Hippocampal formation (tissue), 2 donors: ENCODE measurements at places on chromosomes 2 and 18.

DNA sequence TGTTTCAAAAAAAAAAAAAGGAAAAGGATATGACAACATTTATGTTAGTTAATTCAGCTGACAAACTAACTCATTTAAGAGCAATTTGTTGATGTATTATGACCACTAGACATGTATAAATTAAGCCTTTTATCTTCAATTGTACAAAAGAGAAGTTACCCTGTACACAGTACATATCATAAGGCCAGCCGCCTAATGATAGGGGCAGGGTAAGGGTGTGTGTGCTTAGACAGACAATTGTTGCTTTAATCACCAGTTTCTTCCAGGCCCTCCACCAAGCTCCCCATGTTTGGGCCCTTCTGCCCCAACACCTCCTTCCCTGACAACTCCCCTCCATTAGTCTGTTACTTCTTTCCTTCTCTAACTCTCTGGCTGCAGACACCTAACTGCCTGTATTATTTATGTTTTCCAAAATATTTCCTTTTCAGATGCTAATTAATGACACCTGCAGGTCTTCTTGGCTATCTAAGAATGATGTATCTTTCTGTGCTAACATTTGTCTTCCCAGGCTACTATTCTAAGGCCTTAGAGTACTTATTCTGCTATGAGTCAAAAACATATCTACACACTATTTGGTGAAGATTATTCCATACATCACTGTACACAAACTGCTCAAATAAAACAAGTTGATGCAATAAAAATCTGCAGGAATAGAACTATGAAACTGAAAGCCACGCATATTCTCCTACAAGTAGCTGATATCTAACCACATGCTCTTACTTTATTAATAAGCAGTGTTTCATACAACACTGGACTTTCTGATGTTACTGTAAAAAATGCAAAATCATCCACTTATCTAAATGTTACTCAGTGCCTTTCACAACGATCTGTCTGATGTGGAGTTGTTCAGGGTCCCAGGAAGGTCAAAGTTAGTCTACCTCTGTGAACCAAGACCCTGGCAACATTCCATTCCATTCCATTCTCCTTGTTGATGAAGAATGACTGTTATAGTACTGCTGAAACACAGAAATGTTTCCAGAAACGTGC, 26.4 kb downstream of the TMEM131 start:
- DNase-seq = no peak

- no peak for DNase-seq
Measured at GRCh38 chr18:79394534-79395307, 1.0 kb upstream of the NFATC1 start.

GRCh38 chr18:2897448-2898185, 50.8 kb downstream of the EMILIN2 start:
- no peak for DNase-seq

GRCh38 chr18:9694952-9695495, 13.1 kb upstream of the RAB31 start:
- no peak for DNase-seq

DNA sequence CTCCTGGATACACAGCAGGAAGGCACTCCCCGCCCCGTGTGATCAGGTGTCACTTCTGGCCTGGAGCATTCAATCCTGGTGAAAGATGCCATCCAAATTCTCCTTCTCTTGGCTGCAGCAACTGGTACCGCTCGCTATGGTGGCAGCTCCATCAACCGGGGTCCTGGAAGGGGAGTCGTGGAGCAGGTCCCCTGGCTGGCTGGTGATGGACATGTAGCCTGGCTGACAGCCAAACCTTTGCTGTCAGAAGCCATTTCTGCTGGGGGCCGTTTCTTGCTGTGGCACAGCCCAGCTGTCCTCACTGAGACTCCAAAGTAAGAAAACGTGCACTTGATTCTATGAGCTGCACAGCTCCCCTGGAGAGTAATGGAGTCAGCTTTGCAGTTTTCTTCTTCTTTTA, 7.1 kb upstream of the CYS1 start:
- DNase-seq = no peak

GRCh38 chr18:44602845-44603244, 77.8 kb upstream of the SETBP1 start:
- DNase-seq = no peak

- DNase-seq = no peak
Measured at GRCh38 chr2:188204824-188205223, 86.8 kb upstream of the GULP1 start.

- no peak for DNase-seq
Measured at GRCh38 chr18:27211569-27211968, 26.5 kb upstream of the CHST9 start.

GRCh38 chr18:23146861-23147469, 11.7 kb downstream of the CABLES1 start:
- DNase-seq = no peak

DNA sequence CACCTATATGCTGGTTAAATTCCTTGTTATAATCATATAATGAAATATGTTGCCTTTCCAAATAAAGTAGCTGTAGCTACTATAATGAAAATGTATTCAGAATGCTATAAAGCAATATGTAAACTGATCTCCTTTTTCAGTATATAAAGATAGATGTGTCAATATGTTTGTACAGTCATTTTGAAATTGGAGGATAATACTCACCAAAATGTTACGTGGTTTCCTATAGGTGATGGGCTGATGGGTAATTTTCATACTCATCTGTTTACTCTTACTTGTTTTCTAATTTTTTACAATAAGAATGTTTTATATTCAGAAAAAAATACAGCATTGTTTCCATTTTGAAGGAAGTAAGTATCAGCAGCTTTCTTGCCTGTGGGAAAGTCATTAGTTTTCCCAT, 70.2 kb downstream of the PRKRA start:
- DNase-seq = no peak

DNA sequence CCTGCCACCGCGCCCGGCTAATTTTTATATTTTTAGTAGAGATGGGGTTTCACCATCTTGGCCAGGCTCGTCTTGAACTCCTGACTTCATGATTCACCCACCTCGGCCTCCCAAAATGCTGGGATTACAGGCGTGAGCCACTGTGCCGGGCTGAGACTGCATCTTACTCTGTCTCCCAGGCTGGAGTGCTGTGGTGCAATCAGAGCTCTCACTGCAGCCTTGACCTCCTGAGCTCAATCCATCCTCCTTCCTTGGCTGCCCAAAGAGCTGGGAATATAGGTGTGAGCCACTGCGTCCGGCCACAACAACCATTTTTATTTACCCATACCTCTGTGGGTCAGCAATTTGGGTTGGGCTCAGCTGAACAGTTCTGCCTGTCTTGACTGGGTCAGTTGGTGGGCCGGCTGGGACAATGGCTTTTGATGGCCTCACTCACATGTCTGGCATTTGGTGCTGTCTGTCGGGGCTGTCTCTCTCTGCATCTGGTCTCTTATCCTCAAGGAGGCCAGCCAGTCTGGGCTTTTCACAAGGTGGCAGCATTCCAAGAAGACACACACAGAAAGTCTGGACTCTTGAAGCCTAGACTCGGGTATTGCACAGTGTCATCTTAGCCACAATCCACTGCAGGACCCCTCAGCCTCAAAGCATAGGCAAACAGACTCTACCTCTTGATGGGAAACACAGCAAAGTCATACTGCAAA, 116.8 kb upstream of the GATA6 start:
- no peak for DNase-seq

DNA sequence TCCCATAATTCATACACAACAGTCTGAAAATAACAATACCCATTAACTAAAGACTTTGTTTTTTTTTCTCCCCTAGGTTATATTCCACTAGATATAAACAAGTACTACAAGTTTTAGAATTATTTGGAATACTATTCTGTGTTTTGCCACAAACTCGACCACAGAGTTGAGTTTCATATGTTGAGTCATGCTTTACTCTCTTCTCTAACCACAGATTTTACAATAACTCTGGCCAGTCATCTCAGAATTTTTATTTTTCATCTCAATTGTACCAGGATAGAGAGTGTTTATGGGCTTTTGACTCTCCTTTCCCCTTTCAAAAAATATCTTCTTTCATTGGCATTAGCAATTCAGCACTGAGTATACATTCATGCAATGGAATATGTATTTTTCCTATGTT, 348.7 kb upstream of the GALNT5 start:
- no peak for DNase-seq

GRCh38 chr2:177325554-177325953, 61.0 kb upstream of the NFE2L2 start:
- DNase-seq = no peak

DNA sequence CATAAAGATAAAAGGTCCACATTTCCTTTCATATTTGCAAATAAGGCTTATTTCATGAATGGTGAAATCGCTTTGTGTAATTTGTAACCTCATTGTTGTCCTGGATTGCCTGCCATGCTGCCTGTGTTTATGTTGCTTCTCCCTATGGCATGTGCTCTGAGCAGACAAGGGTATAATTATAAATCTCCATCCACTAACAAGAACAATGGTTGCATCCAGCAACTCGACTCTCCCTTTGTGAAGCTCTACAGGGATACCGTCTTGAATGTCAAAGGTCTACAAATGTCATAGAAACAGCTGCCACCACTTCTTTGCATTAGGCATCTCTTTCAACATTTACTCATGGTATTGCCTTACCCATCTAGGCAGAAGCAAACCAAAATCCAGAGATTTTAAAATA, 209.6 kb downstream of the SLC8A1 start:
- DNase-seq = no peak

DNA sequence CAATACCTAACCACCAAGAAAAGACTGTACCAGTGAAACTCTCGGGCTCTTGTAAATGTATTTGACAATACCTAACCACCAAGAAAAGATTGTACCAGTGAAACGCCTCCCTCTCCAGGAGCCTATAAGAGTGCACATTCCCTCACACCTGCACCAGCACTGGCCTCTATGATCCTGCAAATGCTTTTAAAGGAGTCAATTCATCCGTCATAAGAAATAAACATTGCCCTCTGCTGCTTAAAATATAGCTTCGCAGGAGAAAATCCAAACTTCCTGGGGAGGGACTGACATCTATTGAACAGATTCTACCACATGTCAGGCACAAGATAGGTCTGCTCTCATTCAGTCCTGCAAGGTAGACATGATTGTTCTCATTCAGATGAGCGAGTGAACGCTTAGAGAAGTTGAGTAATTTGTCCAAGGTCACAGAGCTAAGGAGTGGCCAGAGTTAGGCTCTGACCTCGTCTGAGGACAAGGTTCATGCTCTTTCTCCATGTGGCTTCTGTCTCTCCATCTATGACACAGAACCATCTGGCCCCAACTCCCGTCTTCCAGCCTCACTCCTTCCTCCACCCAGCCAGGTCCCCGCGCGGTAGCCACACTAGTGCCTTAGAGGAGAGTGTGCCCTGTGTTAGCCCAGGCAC, 38.7 kb downstream of the MCFD2 start:
- DNase-seq = peak; percentile 49

- DNase-seq = no peak
Measured at GRCh38 chr2:218418321-218418716, 604 bp upstream of the VIL1 start.

- DNase-seq = no peak
Measured at GRCh38 chr2:143608758-143609157, 479.5 kb downstream of the ARHGAP15 start.
